ENCODE measurements at places on chromosomes 7 and 10.

DNA sequence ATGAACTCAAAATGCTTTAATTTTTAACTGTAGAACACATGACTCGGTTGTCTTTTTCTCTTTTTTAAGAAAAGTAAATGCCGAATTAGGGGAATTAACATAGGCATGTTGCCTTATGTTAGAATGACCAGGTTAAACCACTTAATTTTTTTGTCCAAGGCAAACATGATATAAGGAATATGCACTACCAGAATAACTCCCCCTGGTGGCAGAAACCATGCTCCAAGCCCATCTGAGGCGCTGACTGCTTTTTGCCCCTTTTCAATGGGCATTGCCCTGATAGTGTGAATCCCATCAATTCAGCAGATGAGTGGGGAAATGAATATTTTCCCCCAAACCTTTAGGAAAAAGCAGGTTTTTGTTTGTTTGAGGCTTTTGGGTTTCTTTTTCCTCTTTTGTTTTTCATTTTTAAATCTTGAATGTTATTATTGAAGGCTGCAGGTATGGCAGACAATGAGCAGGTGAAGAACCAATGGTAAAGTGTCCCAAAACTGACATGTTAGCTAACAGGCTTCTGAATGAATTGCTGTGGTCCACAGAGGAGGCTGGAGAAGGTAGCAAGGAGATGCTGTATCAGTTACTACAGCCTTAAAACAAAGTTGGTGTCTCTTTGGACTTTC is 284.3 kb downstream of the SORCS3 start:
- DNase-seq, result no peak

GRCh38 chr7:98034081-98035035 is 44.4 kb upstream of the OCM2 start:
- no peak for DNase-seq

DNA sequence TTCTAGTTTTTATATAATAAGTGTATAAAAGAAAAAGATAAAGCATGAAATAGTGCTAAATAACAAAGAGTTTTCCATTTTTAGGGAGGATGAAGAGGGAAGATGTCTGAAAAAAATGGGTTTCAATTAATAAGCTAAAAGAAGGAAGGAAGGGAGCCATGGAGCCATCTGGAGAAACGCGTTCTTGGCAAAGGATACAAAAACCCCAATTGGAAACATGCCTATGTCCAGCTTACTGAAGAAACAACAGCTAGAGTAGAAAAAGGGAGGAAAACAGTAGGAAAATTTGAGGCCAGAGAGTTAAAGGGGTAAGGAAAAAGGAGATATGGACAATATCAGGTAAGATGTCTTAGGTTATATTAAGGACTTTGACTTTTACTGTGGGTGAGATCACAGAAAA is 416.2 kb upstream of the GHITM start:
- no peak for DNase-seq

DNA sequence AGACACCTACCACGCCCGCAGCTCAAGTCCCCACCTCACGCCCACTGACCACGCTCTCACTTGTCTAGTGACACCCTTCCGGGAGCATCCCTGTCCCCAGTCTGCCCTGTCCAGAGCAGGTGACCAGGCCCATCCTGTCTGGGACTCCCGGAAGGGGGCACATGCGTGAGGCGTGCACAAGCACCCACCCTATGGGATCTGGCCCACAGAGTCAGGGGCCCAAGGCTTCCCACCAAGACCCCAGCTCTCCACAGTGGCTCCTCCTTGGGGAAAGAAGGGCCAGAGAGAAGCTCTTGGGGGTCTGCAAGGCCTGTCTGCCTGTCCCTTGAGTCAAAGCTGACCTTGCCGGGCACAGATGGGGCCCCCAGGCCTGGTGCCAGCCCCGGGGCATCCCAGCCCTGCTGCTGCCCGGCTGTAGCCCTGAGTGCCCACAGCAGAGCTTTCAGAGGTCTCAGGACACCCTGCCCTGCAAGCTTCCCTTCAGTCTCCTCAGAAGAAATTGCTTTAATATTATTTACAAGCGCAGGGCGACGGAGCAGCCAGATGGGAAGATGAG is 195.0 kb downstream of the ELFN1 start:
- no peak for DNase-seq

DNA sequence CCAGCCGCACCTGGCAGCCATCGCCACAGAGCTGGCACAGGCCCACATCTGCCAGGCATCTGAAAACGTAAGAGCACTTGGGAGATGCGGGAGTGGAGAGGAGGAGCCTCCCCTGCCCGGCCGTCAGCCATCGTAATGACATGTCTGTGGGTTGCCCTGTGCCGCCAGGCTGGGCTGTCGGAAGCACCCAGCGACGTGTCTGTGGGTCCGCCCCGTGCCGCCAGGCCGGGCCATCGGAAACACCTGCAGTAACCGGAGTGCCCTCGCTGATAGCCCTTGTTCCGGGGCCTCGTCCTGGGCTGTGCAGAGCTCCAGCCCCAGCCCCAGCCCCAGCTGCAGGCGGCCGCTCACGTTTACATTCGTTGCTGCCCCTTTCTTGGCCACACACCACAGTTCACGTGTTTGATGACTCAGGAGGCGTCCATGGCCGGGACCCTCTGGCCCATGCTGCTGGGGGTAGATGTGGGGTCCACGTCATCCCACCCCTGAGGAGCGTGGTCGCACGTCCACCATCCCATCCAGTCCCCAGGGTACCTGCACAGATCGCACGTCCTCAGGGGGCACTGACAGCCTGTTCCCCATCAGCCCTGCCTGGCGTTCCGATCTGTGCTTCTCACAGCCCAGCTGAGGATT is 30.0 kb upstream of the PRKAR1B start:
- DNase-seq, result no peak

DNA sequence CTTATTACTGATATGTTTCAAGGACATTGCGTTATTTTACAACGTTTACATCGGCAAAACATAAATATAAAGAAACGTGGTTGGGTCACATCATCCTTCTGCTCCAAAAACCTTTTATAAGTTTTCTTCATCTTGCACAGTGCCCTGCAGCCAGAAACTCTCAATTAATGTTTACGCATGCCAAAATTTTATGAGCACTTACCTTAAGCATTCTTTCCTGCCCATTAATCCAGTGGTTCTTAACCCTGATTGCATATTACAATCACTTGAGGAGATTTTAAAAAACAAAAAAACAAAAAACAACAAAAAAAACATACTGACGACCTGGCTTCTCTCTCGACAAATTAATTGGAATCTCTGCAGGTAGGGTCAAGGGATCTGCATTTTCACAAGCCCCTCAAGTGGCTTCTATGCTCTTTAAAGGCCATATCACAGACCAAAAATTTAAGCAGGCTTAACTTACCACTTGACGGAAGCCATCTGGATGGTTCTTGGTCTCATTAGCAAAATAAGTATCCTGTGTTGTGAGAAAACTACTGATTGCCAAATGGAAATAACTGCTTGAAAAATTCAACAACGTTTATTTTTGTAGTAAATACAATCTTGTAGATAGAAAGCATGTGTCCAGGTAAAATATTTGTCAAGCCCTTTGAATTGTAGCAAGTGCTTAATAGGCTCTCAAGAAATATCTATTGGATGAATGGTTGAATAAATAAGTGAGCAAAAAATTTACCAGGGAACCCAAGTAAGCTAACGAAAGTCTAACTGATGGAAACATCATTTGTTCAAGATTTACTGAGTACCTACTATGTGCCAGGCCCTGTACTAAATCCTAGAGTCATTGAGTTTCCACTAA is 30.9 kb upstream of the SLC16A12 start:
- DNase-seq, result no peak
